ENCODE measurements at places on chromosomes 6 and 20.

- no peak for DNase-seq
These were observed 30.1 kb upstream of the TAGAP start for GRCh38 chr6:159074876-159075275.

DNA sequence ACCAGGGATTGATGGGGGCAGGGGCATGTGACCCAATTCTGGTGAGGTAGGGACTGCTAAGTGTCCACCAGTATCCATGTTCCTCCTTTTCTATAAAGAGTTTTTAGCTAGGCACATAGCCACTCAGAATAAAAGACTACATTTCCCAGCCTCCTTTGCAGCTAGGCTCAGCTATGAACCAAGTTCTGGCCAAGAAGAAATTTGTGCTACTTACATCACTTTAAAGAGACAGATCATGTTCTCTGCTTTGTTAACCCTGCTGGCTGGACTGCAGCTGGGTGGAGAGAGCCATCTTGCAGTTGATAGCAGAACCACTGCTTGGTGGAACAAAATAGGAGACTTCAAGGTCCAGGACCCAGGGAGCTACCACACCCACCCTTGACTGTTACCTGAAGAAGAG, 5.3 kb upstream of the CCM2L start:
- DNase-seq: no peak

- no peak for DNase-seq
These were observed at the start of gene GMEB2 for GRCh38 chr20:63626424-63627128. Gene GMEB2 (minus strand): TSS chr20:63627101. CDS start chr20:63619397, 7,704 bp downstream.

GRCh38 chr20:18176318-18176785, 38.7 kb downstream of the KAT14 start:
- no peak for DNase-seq

DNA sequence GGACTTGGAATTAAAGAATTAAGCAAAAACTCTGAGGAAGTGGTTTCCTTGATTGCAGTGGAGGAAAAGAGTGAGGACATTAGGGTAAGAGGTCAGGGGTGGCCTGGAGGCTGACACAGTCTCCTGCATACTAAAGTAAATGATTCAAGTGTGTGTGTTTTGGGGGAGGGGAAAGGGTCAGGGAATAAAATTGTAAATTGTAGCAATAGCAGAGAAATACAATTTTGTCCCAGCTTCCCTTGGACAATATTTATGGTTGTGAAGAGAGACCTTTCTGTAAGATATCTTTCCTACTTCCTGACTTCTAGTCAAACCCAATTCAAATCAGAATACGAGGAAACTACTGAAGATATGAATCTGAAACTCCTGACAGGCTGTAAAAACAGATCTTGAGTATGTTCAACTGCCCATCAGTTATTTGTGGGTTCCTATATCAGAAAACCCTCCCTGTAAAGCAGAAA, 143.4 kb upstream of the HMGN3 start:
- DNase-seq: no peak

DNA sequence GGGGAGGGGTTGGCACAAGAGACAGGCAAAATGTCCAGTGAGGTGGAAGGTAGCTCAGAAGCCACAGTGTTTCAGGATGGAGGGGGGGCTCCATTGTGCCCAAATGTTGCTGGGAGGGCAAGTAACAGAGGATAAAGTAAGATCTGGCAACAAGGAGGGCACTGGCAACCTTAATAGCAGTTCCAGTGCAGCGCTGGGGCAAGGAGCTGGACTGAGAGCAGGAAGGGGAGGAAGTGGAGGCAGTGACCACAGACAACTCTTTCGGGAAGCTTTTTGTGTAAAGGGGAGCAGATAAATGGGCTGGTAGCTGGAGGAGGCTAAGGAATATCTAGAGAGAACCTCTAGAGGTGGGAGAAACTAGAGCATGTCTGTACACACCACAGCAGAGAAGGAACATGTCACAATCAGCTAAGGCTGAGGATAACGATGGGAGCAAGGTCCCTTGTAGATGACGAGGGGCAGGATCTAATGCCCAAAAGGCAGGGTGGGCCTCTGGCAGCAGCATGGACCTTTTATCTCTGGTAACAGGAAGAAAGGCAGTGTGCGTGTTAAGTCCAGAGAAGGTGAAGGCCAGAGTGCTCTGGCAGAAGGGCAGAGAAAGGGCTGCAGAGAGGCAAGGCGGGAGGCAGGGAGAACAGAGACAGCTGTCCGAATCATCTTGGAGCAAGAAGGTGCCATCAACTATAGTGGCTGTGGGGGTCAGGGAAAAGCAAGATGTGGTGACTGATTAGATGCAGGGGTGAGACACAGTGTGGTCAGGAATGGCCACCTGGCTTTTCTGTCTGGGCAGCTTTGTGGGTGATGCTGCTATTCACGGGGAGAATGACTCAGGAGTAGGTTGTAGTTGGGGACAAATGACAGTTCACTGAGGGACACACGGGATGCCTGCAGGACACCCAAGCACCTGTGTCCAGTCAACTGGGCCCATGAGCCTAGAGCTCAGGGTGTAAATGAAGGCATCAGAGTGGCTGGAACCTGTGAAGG, 17.4 kb downstream of the TMEM242 start:
- no peak for DNase-seq

DNA sequence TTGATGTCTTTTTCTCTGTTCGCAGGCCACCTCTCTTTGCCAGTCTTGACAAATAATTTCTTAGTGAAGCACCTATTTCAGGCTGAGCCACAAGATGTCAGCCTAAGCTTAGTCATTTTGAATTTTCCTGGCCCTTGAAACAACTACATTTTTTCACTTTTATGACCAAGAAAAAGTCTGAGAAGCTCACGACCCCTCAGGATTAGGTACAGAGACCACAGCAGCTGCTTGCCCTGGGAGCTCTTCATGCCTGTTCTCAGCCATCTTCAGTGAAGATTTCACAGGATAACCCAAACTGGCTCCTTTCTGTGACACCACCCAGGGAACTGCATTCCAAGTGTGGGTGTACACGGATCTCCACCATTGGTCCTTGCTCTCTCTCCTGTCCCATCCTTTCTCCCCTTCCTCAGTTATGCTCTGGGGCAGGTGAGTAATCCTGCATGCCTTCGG, 38.4 kb upstream of the SPTLC3 start:
- no peak for DNase-seq

DNA sequence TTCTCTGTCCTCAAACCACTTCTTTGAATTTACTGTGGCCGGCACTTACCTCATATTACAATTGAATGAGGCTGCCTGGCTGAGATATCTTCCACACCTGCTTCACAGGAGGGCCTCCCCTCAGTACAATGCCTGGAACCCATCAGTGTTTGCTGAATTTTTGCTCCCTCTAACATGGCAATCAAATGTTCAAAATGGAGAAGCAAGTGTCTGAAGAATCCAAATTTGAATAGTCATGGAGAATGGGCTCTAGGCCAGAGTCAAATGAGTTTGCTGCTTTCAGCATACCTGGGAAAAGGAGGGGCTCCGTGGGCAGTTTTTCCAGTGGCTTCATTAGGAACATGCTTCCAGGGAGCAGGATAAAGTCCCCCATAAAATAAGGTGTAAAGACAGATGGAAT, 564.8 kb downstream of the UTRN start:
- DNase-seq: no peak

- no peak for DNase-seq
These were observed 47.3 kb downstream of the STAU1 start for GRCh38 chr20:49140834-49141233.

GRCh38 chr6:26243132-26243531, 121.9 kb upstream of the BTN3A2 start:
- DNase-seq: no peak

DNA sequence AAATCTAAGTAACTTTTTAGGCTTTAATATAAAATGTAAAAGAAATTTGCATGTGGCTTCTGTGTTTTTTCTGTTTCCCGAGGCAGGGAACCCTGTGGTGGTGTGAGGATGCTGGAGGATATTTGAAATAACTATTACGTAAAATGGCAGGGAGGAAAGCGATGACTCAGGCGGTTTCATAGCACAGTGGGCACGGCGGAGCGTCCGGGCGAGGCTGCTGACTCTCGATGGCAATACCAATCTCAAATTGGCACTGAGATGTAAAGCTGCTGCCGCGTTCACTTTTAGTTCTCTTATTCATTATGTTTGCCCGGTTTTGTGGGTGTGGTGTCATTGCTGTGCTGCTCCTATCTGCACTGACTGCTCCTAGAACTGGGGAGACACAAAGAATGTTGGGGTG, 254.3 kb downstream of the THBS2 start:
- DNase-seq: no peak

DNA sequence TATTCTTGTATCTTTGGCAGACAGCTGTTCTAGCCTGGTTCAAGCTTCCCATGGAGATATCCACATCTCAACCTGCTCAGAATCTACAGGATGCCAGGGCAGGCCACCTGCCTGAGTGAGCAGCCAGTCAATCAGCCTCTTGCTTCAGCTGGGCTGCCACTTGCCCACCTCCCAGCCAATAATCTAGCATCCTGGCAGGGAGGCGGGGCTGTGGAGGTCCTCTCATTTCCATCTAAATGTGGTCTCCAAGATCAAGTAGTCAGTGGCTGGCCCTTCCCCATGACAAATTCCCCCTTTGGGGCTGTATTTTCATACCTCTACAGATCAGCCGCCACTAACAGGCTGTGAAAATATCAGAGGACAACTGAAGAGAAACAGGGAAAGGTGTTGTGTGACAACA, 33.0 kb upstream of the SPDEF start:
- DNase-seq: no peak

- no peak for DNase-seq
These were observed 293.8 kb upstream of the RGS17 start for GRCh38 chr6:153424719-153425400.
